ENCODE measurements at places on chromosomes 11 and 22. TPM values are rescaled to one million over a fixed set of nuclear protein-coding genes. Genes with fewer than 3 reads are reported as not detected.

The OR5B17 gene
- total RNA-seq: not detected

The DEUP1 gene
- total RNA-seq: not detected

The NRGN gene
- total RNA-seq: 0.46 TPM

The CCDC90B gene
- total RNA-seq: 88.9 TPM

The OR2D3 gene
- total RNA-seq: not detected

All from A172 (cell line).